BJ (cell line): ENCODE measurements at places on chromosomes 11 and 22. TPM values are rescaled to one million over a fixed set of nuclear protein-coding genes. Genes with fewer than 3 reads are reported as not detected.

GGT5 gene
- polyA plus RNA-seq, result 13.3 and 29.1 TPM in 2 replicates

ADORA2A gene
- polyA plus RNA-seq, result 0.97 and 2.8 TPM in 2 replicates

ALDH3B1 gene
- polyA plus RNA-seq, result 48.4 and 74.2 TPM in 2 replicates

SIAE gene
- 42.1 and 43.8 TPM in 2 replicates for polyA plus RNA-seq

CCDC117 gene
- polyA plus RNA-seq, result 4.5 and 11.5 TPM in 2 replicates

MRGPRX4 gene
- polyA plus RNA-seq, result not detected in 2 replicates

SPON1 gene
- not detected in 2 replicates for polyA plus RNA-seq

IGF2 gene
- polyA plus RNA-seq, result 20.3 and 20.4 TPM in 2 replicates

NPTXR gene
- polyA plus RNA-seq, result 1.4 and 2.5 TPM in 2 replicates

POLDIP3 gene
- 46.2 and 54.3 TPM in 2 replicates for polyA plus RNA-seq

PAMR1 gene
- polyA plus RNA-seq, result 112 and 131 TPM in 2 replicates

KCNJ11 gene
- not detected in 2 replicates for polyA plus RNA-seq

LPXN gene
- polyA plus RNA-seq, result 29.2 TPM in 2 replicates

PANX1 gene
- polyA plus RNA-seq, result 30.1 and 32.3 TPM in 2 replicates

ALKBH8 gene
- polyA plus RNA-seq, result 2.9 and 5.6 TPM in 2 replicates

SLC7A4 gene
- 0.27 and 0.29 TPM in 2 replicates for polyA plus RNA-seq

CHRM1 gene
- not detected in 2 replicates for polyA plus RNA-seq

MCHR1 gene
- polyA plus RNA-seq, result 0.64 and 1.1 TPM in 2 replicates

MISFA gene
- 0.26 and 0.77 TPM in 2 replicates for polyA plus RNA-seq

THAP7 gene
- polyA plus RNA-seq, result 17.9 and 24.4 TPM in 2 replicates

B4GALNT4 gene
- polyA plus RNA-seq, result 3.0 and 5.4 TPM in 2 replicates

PATE4 gene
- polyA plus RNA-seq, result not detected in 2 replicates

SLC5A12 gene
- polyA plus RNA-seq, result not detected in 2 replicates
